Skin of body (tissue), 3 donors: ENCODE measurements at places on chromosomes 3 and 15. TPM values are rescaled to one million over a fixed set of nuclear protein-coding genes. Genes with fewer than 3 reads are reported as not detected.

The FOXL2NB gene
- total RNA-seq: 0.39 TPM

The TOPAZ1 gene
- not detected for total RNA-seq

The SLC35G2 gene
- total RNA-seq: 7.1 TPM

The POC1A gene
- 4.6 TPM for total RNA-seq

- DNase-seq: peak; percentile 20
Observed at GRCh38 chr3:159852821-159853505, 135.7 kb upstream of the IL12A start.

- no peak for DNase-seq
Observed at GRCh38 chr15:71044006-71044405, 71.3 kb upstream of the THSD4 start.

GRCh38 chr3:133962849-133963248 lies 66.9 kb downstream of the SLCO2A1 start:
- DNase-seq: peak; percentile 41

GRCh38 chr3:149516920-149517319 lies 42.4 kb downstream of the TM4SF4 start:
- no peak for DNase-seq

DNA sequence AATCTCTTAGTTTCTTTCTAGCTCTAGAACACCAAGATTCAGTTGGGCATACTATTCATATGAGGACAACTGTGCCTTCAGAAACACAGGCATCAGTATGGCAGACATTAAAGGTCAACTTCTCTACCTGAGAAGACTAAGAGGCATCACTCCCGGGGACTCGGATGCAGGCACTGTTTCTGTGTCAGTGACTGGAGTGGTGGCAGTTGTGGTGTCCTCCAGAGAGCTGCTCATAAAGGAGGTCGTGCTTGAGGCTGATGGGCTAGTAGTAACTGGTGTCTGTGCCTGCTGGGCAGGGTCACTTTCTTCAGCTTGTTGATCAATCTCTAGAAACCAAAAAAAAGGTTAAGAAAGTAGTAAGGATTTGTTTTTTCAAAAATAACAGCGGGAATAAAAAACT lies 75.2 kb downstream of the FBXL22 start:
- DNase-seq: no peak

GRCh38 chr3:187750006-187750512 lies 4.8 kb upstream of the BCL6 start:
- DNase-seq: peak; percentile 72
